ENCODE measurements at places on chromosomes 2 and 18.

DNA sequence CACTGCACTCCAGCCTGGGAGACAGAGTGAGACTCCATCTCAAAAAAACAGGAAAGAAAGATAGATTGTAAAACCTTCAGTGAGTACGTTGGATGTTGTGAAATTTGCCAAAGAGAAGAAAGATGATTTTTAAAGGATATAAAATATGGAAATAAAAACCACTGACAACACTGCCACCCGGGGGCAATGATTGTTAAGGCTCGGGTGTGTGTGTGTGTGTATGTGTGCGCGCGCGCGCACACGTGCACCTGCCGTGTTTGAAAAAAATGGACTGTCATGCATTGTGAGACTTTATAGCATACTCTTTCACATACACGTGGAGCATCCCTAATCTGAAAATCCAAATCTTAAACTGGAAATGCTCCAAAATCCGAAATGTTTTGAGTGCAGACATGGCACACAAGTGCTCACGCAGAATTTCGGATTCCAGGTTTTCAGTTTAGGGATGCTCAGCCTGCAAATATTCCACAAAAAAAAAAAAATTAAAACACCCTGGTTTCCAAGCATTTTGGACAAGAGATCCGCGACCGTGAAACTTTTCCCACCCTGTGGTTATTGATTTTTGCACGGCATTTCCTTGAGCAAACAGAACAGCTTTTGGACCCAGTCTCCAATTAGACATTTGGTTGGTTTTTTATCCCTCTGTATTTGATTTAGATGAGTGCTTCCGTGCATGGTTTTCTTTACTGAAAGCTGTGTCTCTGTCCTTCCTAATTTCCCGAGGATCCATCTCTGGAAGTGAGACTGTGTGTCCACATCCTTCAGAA is 269.2 kb downstream of the AGAP1 start:
- DNase-seq, result no peak

- DNase-seq, result no peak
Measured at GRCh38 chr2:128236491-128237035, 82.1 kb downstream of the HS6ST1 start.

- no peak for DNase-seq
Measured at GRCh38 chr18:6994056-6994770, 123.4 kb downstream of the LAMA1 start.

DNA sequence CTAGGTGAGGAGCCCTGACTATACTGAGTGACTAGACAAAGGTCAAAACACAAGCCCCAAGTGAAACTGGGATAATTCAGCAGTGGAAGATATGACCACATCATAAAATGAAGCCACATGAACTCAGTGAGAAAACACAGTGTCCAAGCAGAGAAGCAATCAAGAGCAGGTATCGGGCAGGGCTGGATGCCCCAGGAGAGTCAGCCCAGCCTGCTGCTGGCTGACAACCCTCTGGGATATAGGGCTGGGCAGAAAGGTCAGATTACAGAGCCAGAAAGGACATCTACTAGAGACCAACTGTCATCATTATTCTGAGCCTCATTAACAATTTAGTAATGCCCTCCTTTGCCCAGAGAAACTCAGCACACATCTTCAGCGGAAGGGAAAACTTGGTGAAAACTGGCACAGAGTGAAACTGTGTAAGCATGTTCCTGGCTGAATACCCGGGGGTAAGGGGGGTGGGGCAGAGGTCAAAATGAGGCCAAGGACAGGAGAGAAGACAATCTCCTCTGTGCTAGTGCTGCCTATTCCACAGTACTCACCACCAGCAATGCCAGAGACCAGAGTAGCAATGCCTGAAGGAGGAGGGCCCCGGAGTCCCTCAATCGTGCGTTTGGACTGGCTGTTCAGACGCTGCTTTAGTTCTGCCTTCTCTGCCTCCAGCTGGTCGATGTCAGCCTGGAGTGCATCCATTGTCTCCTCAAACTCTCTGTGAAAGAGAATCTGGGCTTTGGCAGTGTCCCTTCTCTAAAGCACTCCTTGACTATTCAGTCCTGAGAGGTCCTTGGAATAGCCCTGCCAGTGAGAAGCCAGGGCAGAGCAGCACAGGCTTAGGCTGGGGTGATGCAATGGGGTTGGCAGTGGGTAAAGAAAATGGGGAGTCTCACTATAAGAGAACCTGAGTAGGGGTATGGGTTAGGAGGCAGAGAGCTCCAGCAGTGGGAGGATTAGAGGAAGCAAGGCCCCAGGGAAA is 15.3 kb downstream of the DCTN1 start:
- DNase-seq, result no peak

- no peak for DNase-seq
Measured at GRCh38 chr2:216971593-216971992, 111.7 kb upstream of the TNP1 start.

- no peak for DNase-seq
Measured at GRCh38 chr2:177165061-177165583, 47.5 kb upstream of the HNRNPA3 start.

- DNase-seq, result no peak
Measured at GRCh38 chr18:9428862-9429661, 46.3 kb upstream of the RALBP1 start.
